EH (cell line): ENCODE measurements at places on chromosomes 1 and 21.

GRCh38 chr21:14998336-14998735 lies 66.5 kb downstream of the NRIP1 start:
- no peak for DNase-seq

DNA sequence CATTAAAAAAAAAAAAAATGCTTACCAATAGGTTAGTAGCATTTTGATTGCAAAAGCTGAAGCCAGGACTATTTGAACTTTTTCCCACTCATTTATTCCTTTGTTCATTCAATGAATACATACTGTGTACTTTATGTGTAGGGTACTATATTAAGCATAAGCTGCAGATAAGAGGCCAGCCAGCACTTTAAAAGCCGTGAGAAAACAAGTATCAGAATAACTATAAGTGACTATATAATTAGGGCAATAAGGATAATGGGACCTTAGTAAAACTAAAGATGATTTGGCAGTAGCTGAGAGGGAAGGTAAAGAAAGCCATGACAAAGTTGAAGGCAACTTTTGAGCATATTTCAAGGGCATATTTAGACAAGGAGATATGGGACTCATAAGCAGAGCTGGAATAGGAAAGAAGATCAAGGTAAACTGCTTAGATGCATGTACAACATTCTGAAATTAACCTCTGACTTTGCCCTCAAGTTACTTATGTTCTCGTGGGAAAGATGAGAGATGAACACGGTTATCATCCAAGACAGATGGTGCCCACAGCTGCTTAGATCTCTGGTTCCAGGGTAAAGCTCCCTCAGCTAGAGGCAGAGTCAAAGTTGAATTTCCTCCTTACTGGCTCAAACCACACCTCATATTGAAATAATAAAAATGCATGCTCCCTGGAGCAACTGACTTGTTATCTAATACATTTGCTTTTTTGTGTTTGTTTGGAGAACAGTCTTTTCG lies 44.0 kb upstream of the FMO2 start:
- DNase-seq: no peak

- no peak for DNase-seq
These were observed 195.8 kb downstream of the TPR start for GRCh38 chr1:186179231-186179630.

DNA sequence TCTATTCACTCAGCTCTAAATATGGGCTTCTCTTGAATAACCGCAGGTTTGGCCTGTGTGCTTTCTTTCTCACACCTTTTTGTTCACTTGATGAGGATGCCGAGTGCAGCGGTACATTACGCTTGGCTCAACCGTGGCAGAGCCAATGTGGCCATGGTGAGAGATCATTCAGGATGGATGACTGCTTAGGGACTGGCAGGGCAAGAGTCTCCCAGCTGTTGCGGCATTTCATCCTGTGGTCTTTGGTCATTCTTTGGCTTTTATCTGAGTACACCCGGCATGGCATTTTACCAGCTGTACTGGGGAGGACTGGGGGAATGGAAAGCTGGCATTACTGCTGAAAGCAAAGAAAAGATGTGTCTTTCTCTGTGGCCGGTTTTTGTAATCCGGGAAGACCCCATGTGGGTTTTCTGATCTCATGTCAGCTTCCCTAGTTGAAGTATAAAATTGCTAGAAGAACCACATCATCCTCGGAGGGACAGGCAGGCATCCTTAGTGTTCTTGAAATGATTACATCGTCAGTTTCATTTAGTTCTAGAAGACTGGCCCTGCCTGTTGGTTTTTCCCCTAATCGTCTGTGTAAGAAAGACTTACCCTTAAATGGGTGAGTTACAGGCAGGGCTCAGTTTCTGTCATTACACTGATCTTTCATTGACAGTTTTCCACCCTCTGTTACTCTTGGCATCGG lies 15.1 kb downstream of the PCP4 start:
- DNase-seq: no peak

GRCh38 chr1:3519301-3519885 lies 64.9 kb downstream of the ARHGEF16 start:
- DNase-seq: no peak

DNA sequence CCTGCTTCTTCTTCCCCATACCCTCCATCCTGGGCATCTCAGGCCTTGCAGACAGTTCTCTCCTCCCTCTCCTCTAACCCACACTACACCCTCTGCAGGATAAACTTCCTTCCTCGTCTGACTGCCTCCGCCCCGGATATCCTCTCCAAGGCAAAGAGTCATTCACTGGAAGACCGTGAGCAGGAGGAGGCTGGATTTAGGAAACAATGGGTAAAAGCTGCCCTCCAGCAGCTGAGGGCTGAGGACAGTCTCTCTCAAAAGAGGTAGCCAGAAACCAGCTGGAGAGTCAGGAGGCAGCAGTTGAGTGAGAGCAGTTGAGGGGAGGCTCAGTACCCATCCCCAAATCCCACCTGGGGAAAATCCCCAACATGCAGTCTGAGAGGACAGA lies 1.4 kb downstream of the CSRP1 start:
- peak; percentile 88 for DNase-seq

- no peak for DNase-seq
These were observed 1.5 kb upstream of the PPP2R5A start for GRCh38 chr1:212283741-212284140.

DNA sequence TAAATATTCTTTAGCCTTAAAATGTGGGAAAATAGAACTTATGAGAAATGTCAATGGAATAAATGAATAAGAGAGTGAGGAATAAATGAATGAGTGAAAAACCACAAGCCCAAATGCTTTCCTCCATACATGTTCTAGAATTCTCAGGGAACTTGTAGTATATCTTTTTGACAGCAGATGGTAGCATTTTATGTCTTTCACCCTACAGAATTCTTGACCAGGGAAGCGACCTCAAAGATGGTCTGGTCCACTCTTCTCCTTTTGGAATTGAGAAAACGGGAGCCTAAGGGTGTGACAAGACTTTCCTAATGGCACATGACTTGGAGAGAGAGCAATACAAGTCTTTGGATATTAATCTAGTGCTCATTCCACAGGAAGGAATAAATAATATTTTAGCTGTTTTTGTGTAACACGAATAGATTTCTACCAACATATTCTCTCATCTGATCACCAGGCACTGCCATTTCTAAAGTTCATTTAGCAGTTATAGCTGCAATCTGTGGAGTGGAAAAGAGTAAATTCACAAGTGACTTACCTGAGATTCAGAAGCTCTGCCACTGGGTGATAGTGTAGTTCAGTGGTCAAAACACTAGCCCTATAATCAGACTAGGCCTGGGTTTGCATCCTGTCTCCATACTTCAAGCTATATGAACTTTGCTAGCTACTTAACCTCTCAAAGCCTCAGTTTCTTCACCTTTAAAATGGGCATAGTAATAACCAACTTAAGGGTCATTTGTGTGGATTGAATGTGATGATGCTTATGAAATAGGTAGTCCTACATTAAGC lies 15.0 kb upstream of the F5 start:
- peak; percentile 30 for DNase-seq

DNA sequence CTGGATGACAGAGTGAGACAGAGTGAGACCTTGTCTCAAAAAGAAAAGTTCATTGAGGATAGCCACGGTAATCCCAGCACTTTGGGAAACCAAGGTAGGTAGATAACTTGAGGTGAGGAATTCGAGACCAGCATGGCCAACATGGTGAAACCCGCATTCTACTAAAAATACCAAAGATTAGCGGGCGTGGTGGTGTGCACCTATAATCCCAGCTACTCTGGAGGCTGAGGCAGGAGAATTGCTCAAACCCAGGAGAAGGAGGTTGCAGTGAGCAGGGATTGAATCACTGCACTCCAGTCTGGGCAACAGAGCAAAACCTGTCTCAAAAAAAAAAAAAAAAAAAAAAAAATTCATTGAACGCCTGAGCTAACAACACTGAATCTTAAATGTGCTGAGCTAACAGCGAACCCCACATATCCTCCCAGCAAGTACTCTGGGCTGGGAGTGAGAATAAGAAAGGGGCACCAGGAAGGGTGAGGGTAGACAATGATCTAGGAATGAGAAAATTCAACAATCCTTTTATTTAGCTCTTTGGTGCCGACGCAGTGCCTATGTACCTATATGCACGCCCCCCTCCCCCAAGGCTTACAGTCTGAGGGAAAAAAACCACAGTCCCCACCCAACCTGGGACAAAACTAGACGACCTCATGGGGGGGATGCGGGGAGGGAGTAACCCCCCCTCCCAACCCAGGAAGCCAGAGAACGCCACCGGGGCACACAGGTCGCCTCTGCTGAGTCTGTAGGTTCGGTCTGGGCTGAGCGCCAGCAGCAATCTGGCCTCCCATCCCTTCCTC lies 1.4 kb upstream of the CACNA1S start:
- DNase-seq: no peak

- no peak for DNase-seq
These were observed 193.2 kb downstream of the TRABD2B start for GRCh38 chr1:47803815-47804501.

GRCh38 chr1:58732087-58732775 lies 32.4 kb upstream of the MYSM1 start:
- DNase-seq: no peak

DNA sequence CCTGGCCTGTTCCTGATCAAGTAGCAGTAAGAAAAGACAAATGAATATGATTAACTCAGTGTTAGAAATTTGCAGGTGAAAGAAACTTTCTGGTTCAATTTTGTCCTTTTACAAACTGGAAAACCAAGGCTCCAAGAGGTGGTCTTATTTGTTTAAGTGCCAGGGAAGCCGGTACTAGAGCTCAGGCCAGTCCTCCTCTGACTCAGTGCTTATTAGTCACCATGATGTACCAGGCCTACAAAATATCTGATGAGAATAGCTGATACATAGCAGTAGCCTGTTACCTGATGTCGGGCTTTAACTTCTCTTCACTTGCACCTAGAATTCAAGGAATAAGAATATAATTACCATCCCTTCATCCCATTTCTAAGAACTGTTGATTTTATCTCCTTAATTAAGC lies 394.8 kb downstream of the LMX1A start:
- DNase-seq: no peak

DNA sequence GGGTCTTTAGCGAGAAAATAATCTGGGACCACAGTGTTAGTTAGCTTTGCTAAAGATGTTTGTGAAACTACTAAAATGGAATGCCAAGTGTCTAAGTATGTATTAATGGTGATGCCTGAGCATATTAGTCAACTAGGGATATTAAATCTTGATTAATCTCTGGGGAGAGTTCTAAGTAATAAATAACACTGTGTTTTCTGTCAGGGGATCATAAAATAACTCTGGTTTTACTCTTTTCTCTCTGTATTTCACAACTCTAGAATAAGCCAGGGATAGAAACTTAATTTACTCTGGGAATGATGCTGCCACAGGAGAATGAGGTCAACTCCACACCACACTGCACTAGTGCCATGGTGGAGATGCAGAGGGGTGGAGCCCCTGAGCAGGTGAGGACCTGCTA lies 399.2 kb downstream of the PTBP2 start:
- DNase-seq: peak; percentile 63

GRCh38 chr1:155044812-155045657 lies 6.1 kb upstream of the ADAM15 start:
- peak; percentile 84 for DNase-seq

GRCh38 chr21:36776981-36777617 lies 78.2 kb downstream of the SIM2 start:
- no peak for DNase-seq

DNA sequence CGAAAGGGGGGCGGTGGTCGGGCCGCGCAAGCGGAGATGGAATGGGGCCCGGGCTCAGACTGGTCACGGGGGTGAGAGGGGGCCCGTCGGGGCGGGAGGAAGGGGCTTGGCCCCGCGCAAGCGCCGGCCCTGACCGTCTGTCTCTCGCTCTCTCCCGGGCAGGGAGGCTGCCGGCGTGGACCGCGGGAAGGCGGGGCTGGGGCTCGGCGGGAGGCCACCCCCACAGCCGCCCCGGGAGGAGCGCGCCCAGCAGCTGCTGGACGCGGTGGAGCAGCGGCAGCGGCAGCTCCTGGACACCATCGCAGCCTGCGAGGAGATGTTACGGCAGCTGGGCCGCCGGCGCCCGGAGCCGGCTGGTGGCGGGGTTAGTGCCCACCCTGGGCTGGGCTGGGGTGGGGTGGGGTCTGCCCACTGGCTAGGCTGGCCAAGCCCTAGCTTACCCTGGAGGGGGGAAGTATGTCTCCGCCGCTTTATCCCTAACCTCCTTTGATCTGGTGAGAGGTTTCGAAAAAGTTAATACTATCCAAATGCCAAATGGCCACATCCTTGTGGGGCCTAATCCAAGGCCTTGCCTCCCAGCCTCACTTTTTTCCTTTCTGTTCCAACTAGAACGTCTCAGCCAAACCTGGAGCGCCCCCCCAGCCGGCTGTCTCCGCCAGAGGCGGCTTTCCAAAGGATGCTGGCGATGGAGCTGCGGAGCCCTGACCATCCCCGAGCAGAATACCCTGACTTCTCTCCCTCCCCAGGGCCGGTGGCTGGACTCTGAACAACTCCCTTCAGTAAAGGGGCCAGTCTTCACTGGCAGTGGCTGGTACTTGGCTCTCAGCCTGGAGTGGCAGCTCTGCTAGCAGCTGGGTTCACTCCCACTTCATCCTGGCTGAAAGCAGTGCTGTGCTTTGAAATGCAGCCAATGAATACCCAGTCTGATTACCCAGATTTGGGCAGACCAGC lies 636 bp upstream of the YRDC start:
- peak; percentile 83 for DNase-seq

DNA sequence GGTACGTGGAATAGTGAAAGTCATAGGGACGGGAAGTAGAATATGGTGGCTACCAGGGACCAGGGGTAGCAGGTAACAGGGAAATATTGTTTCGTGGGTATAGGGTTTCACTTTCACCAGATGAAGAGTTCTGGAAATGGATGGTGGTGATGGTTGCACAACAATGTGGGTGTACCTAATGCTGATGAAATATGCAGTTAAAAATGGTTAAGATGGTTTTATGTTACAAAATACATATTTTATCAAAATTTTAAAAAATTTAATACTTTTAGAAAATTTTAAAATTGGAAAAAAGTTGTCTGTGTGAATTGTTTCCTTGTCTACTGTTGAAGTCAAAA lies 55.5 kb upstream of the TLR5 start:
- DNase-seq: no peak

GRCh38 chr1:231676487-231676886 lies 49.9 kb downstream of the DISC1 start:
- DNase-seq: no peak

DNA sequence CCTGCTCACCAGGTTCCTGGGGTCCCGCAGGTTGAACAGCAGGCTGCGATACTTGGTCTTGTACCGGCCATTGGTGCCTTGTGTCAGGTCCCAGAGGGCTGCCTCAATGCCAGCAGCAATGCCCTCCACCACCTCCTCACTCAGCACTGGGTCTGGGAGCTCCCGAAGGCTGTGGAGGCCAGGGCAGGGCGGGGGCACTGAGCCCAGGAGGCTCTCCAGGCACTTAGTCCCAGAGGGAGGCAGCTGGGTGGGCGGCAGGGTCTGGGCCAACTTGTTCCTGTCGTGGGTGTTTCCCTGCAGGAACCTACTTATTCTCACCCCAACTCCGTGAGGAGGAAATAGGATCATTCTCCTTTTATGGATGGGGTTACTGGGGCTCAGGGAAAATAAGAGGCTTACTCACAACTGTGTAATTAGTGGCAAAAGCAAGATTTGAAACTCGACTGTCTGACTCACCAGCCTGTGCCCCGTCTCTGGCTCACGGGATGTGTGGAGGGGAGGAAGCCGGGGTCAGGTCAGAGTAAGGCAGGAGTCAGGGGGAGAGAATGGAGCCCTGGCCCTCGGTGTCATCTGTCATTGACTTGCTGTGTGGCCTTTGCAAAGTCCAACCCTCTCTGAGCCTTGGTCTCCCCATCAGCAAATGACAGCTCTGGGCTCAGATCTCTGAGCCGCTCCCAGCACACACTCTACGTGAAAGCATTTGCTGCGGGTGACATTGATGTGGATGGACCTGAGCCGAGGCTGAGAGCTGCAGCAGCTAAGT lies 17.2 kb downstream of the SPOCD1 start:
- peak; percentile 96 for DNase-seq

- peak; percentile 12 for DNase-seq
These were observed 16.3 kb downstream of the KIAA0040 start for GRCh38 chr1:175176246-175176645.

GRCh38 chr1:25054526-25055323 lies 124.6 kb upstream of the RUNX3 start:
- DNase-seq: no peak
